T-helper 17 cell (primary cell): ENCODE measurements at places on chromosomes 2 and 18.
A peak's percentile ranks its signal among the peaks of the same experiment; 100 is the strongest.

DNA sequence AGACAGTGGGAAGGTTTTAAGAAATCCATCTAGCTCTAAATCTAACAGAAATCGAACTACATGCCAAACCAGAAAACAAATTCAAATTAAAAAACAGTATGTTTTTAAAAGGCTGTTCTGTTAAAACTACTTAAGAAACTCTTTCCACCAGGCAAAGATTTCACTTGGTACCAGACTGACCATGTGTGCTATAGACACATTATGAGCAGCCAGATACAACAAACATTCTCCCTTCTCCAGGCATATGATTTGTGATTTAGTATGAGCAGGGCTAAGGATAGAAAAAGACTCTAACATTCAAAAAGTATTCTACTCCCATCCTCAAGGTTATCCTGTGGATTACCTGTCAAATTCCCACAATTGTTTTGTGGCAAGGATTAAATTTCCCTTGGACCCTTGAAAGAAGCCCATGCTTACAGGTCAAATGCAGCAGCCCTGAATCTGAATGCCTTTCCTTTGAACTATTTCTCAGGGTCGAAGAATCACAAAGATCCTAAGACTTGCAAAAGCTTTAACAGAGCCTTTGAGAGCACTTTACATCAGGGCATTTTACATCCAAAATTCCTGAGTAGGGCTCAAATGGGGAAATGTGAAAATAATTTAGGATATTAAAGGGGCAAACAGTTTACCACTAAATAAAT lies 42.5 kb upstream of the TTC32 start:
- DNase-seq, result no peak

GRCh38 chr2:205934443-205934842 lies 151.5 kb downstream of the INO80D start:
- DNase-seq, result no peak

GRCh38 chr2:98771721-98772524 lies 41.0 kb upstream of the MGAT4A start:
- peak; percentile 44 for DNase-seq

GRCh38 chr2:4556135-4556896 lies 852.9 kb downstream of the DCDC2C start:
- no peak for DNase-seq

DNA sequence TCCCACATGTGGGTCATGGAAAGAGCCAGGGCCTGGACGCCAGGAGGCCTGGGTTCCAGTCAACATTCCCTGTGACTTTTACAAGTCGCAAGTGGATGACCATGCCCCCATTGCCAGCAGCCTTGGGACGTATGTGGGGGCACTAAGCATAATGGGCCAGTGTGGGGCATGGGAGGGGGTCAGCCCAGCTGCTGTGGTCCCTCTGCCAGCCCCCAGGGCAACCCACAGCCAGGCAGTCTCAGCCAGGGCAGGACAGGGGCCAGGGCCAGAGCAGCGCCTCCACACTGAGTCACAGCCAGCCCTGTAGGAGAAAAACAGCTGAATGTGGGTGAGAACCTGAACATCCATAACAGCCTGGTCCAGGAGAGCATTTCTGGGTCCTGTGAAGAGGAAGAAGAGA lies 173.2 kb downstream of the GFPT1 start:
- DNase-seq, result no peak

- no peak for DNase-seq
Observed at GRCh38 chr18:2997429-2997828, 15.5 kb downstream of the LPIN2 start.

DNA sequence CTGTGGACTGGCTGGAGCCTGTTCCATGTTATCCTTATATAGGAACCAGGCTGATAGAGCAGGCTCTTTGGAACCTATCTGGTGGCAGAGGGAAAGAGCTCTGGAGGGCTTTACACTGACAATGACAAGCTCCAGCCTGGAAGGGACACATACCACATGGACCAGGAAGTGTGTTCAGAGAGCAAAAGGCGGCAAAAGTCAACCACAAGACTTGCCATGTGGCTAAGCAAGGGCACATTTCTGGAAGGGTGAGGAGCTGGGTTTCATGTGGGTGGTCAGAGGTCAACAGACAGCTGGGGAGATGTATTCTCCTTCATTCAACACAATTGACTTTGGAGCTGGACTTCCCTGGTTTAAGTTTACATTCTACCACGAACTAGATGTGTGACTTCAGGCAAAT lies 325.2 kb downstream of the DYSF start:
- no peak for DNase-seq

- no peak for DNase-seq
Observed at GRCh38 chr18:50704357-50704940, 115.4 kb downstream of the MRO start.
